Activated T-helper 9 cell treated with anti-CD3 and anti-CD28 coated beads, Interleukin-2, amount 50 U/mL, for 16 hours (primary cell): ENCODE measurements at places on chromosomes 2 and 18.

GRCh38 chr2:231486851-231487596 is 22.7 kb upstream of the NCL start:
- no peak for DNase-seq

- no peak for DNase-seq
Observed at GRCh38 chr2:172234716-172235691, 132.3 kb upstream of the DLX2 start.

- DNase-seq = no peak
Observed at GRCh38 chr18:76604108-76604934, 109.3 kb upstream of the ZNF516 start.

DNA sequence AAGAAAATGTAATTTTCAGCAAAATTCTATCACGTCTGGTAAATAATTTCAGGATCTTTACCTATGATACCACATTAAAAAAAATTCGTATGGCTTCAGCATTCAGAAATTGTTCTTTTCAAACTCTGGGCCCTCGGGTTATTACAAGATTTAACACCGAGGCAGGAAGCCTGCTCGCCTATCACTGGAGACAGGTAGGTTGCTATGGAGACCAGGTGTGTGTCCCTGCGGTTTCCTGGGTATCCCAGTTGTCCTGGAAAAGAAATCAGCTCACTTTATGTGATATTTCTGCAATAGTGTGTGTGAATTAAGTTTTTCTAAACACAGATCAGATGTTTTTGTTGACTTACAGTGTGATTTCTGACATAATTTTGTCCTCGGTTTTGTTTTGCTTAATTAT is 14.2 kb downstream of the HPCAL1 start:
- no peak for DNase-seq

DNA sequence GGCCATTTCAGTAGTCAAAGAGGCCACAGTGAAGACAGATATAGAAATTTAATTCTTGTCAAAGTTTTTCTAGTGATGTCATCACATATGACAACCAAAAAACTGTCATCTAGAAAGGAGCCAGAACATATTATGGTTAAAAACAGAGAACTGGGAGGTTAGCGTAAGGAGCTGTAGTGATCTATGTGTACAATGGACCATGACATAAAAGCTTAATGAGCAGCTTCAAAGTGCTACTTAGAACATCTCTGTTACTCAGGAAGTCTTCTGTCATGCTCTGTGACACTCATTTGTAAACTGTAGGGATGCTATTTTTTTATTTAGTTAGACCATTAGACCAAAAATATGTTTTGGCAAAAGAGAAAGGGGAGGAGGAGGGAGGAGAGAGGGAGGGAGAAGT is 57.3 kb downstream of the CMPK2 start:
- DNase-seq = no peak

- no peak for DNase-seq
Observed at GRCh38 chr2:206935991-206936842, 3.1 kb upstream of the CPO start.

- DNase-seq = peak; percentile 14
Observed at GRCh38 chr2:20106746-20107145, 55.3 kb upstream of the LAPTM4A start.

- no peak for DNase-seq
Observed at GRCh38 chr2:42050010-42050702, 2.3 kb downstream of the PKDCC start.

GRCh38 chr2:183024339-183025095 is 13.7 kb downstream of the NCKAP1 start:
- no peak for DNase-seq

DNA sequence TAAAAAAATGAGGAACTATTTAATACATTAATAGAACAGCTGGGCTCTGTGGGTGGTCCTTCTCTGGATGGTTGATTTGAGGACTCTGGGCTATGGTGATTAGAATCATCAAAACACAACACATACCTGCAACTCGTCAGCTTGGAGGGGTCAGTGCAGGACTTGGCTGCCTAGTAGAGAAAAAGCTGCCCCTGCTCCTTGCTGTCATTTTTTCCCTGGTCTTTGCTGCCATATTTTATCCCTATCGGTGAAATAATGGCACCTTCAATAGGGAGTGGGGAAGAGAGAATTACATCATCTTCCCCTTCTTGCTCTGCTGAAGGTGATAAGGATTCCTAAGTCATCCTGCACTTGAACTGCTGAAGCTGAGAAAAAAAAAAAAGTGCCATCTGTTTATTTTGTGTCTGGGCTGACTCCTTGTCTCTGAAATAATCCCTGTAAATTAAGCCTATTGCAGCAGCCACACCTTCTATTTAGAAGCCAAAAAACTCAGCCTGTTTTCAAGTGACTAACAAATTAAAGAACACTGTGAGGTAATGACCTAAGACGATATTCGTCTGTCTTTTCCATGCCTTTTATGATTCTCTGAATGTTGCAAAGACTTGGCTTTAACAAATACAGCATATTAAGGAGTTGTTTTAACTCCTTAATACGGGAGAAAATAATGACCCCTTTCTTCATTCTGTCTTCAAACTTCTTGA is 89.3 kb downstream of the ACVR1 start:
- DNase-seq = no peak

- no peak for DNase-seq
Observed at GRCh38 chr2:74597410-74597809, 42.9 kb downstream of the DOK1 start.

GRCh38 chr2:33229646-33230045 is 246.8 kb upstream of the RASGRP3 start:
- DNase-seq = no peak

- no peak for DNase-seq
Observed at GRCh38 chr2:8554296-8554806, 127.5 kb upstream of the ID2 start.

DNA sequence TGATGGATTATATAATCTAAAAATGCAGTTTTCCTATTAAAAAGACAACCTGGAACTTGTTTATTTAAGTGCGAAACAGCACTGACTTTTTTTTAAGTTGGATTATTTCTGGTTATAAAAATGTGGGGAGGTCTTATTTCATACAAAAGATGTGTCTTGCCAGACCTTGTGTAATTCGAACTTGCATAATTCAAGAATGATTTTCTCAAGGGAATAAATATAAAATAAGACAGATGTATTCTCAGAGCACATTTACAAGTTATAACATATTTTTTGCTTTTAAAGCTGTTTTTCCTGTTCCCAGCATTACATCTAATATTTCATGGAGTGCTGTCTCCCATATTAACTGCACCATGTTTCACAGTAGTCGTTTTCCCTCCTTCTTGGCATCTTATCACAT is 263.1 kb downstream of the CDH20 start:
- DNase-seq = no peak

DNA sequence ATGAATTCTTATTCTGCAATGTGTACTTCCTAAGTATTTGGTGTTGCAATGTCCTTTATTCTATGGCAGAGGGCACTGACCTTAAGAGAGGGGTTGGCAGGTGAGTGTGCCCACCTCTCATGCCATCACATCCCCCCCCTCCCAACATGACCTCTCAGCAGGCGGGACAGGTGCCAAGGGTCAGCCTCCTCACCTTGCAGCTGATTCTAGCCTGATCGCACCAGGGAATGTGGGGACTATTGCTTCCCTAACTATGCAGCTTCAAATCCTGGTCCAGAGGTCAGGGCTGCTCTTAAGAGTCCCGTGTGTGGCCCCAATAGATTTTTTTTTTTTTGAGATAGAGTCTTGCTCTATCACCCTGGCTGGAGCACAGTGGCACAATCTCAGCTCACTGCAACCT is 9.5 kb downstream of the HJURP start:
- no peak for DNase-seq

- no peak for DNase-seq
Observed at GRCh38 chr18:44724105-44724778, 43.6 kb downstream of the SETBP1 start.

DNA sequence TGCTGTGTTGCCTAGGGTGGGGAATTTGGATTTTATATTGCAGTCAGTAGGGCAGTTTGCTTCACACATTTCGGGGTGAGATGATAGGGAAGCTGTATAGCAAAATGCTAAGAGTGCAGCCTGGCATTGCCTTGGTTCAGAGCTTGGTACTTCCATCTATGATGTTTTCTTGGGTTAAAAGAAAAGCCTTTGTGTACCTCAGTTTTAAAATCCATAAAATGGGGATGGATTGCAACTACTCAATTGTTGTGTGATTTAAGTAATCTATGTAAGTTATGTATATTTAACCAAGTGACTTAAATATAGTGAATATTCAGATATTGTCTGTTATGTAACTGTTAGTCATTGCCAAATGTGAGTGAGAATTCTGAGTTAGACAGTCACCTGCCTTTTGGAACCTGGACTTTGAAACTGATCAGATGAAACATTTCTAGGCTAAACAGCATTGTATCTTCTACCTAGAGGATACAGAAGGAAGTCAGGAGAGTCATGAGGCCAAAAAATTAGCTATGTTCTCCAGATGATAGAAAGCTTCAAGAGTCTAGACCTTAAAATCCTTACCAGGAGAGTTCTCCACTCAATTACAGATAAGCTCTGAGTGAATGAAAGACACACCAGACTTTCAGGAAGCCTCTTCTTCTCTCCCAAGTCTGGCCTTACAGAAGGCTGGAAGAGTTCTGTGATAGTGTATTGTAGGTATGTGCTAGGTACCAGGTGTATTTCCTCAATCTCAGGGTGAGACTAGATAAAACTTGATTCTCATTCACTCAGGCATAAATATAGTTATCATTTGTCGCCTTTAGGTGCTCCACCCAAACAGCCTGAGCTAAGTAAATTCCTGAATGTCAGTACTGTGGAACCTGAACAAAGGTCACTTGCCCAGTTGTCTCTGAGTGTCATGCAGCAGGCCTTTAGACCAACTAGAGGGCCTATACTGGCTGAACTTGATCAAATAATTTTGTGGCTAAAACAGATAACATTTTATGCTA is 7.5 kb downstream of the RIOK3 start:
- no peak for DNase-seq

- DNase-seq = no peak
Observed at GRCh38 chr2:191670076-191670475, 7.9 kb upstream of the NABP1 start.

DNA sequence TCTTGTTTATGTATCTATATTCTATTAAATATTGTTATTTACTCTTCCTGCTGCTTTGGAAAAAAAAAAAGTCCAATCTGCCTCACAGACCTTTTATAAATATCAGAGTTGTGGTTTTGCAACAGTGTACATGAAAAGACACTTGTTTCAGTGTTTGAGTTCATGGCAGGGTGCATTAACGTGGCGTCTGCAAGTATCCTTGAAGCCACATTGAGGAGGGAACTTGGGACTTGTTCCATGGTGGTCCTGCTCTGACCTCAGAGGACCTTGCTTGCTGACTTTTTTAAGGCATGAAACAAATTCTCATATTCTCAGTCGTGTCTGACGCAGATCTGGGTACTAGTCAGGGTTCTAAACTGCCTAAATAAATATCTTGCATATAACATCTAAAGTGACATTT is 55.1 kb downstream of the CRIM1 start:
- DNase-seq = no peak

- no peak for DNase-seq
Observed at GRCh38 chr2:217749008-217749407, 253.8 kb downstream of the TNS1 start.

- DNase-seq = no peak
Observed at GRCh38 chr2:168037778-168038177, 209.6 kb downstream of the STK39 start.

GRCh38 chr18:1917569-1917968 is 653.7 kb downstream of the METTL4 start:
- no peak for DNase-seq

- DNase-seq = no peak
Observed at GRCh38 chr2:219709331-219709761, 81.9 kb downstream of the SLC4A3 start.

- no peak for DNase-seq
Observed at GRCh38 chr2:218329027-218329825, 27.4 kb upstream of the CATIP start.

DNA sequence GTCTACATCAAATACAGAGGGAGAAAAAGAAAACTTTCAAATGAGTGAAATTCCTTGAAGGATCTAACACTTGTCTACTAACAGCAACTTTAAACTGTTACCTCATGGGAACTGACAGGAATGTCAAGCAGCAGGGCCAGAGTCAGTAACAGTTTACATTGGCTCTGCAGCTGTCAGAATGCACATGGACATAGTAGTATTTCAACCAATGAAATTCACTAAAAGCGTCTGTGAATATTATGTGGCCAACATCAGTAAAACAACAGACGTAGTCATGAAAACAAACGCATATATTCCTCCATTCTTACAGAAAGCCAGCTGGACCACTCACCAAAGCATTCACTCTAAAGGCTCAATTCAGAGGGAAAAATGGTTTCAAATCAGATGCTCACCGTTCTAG is 79.3 kb upstream of the RNU4ATAC start:
- DNase-seq = no peak

- DNase-seq = no peak
Observed at GRCh38 chr2:149585166-149585885, 2.2 kb downstream of the MMADHC start.
